Hair follicle dermal papilla cell (primary cell): ENCODE measurements at places on chromosomes 2 and 18. TPM values are rescaled to one million over a fixed set of nuclear protein-coding genes. Genes with fewer than 3 reads are reported as not detected.

HOXD12 gene
- not detected in 2 replicates for total RNA-seq

IL36RN gene
- total RNA-seq = not detected in 2 replicates

NT5DC4 gene
- not detected in 2 replicates for total RNA-seq

RNF144A gene
- 6.6 and 14.0 TPM in 2 replicates for total RNA-seq

STPG4 gene
- total RNA-seq = 0.49 TPM in 2 replicates

ABCG8 gene
- total RNA-seq = not detected in 2 replicates

GNAL gene
- 0.85 and 1.3 TPM in 2 replicates for total RNA-seq
